T-helper 17 cell (primary cell): ENCODE measurements at places on chromosomes 3 and 15.

DNA sequence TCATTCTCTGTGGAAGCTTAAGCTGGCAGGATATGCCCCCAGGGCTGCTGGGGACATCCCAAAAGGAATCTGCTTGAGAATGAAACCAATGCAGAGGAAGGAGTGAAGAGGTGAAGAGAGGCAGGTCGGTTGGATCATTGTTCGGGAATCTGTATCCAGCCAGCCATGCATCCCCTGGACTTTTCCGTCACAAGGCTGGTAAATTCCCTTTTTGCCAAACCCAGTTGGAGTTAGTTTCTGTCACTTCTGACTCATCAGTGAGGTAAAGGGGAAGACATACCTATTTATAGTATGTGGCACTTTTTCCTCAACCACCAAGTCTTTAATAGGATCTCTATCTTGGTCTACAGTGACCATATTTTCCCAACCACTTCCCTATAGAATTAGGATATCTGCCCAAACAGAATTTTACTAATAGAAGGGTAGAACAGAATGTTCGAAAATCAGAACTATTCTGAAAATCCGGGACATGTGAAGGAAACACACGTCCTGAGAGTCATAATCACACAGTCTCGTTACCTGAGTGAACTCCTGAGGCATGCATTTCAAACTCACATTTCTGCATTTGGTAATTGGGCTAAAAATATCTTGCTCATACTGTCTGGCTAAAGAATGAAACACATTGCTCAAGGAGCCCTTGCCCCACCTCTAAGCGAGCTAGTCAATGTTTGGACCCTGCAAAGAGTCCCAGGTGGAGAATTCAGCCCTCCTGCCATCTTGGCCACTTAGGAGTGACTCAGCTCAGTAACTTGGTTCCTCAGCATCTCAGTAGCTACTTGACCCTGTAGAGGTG lies 289.7 kb upstream of the ADAMTS9 start:
- DNase-seq: no peak
- no peaks in the 10 kb centered on the region for H3K36me3 ChIP-seq
- no peaks in the 10 kb centered on the region for H3K4me1 ChIP-seq
- no peaks in the 10 kb centered on the region for H3K27me3 ChIP-seq

GRCh38 chr15:46552316-46552715 lies 917.5 kb downstream of the SQOR start:
- no peaks in the 10 kb centered on the region for H3K36me3 ChIP-seq
- H3K27me3 ChIP-seq: no peaks in the 10 kb centered on the region
- no peak overlapping the region for H3K4me3 ChIP-seq
- DNase-seq: no peak
- H3K27ac ChIP-seq: no peak overlapping the region

DNA sequence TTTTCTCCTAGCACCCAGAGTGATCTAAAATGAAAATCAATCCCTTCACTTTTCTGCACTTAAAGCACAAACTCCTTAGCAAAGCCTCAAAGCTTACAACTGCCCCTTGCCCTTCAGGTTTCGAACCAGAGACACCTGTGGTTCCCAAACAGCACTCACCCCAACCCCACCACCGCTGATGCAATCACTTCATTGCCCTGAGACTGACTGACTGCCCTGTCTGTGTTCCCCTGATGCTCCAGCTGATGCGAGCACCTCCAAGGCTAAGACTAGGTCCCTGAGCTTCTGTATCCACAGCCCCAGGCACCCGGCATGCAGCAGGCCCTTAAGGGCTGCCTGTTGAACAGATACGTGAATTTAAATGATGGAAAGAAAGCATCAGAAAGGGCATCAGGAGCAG lies 127.3 kb downstream of the ZNF621 start:
- H3K27ac ChIP-seq: no peak overlapping the region
- no peak for DNase-seq
- H3K4me1 ChIP-seq: peaks cover 2% of the 10 kb centered on the region

DNA sequence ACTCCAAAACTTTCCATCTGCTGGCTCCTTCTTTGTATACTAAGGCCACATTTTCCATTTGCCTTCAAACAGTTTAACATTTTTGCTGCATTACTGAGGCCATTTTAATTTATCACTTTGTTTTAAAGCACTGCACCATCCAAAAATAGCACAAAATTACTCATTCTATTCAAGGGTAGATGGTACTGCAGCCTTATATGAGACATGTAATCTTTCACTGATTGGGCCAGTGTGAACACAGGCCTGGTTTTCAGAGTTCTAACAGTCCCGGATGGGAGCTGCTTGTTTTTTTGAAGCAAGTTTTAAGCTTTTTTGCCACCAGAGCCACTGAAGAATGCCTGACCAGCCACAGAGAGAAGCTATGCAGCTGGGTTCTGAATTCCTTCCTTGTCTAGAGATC lies 172.3 kb upstream of the TSC22D2 start:
- no peak overlapping the region for H3K4me3 ChIP-seq
- H3K27me3 ChIP-seq: peaks cover 4% of the 10 kb centered on the region

DNA sequence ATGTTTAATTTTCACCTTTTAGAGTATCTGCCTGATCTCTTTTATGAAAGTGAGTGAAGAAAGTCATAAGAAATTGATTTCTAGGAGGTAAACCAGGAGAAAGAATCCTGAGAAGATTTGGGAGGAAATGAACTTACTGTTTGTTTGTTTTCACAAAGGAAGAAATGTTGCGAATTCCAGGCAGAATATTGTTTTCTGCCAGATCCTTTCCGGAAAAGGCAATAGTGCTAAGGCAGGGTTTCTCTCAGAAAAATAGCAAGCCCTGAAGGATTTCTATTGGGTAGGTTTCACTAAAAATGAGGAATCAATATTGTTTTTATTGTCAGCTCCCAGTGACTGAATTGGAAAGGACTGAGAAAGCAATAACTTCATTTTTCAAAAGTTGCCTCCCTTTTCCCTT lies 85.7 kb upstream of the TGFBR2 start:
- no peak overlapping the region for H3K27ac ChIP-seq
- H3K27me3 ChIP-seq: peaks cover 9% of the 10 kb centered on the region
- H3K4me1 ChIP-seq: peaks cover 10% of the 10 kb centered on the region
- no peak overlapping the region for H3K4me3 ChIP-seq
- no peaks in the 10 kb centered on the region for H3K36me3 ChIP-seq

DNA sequence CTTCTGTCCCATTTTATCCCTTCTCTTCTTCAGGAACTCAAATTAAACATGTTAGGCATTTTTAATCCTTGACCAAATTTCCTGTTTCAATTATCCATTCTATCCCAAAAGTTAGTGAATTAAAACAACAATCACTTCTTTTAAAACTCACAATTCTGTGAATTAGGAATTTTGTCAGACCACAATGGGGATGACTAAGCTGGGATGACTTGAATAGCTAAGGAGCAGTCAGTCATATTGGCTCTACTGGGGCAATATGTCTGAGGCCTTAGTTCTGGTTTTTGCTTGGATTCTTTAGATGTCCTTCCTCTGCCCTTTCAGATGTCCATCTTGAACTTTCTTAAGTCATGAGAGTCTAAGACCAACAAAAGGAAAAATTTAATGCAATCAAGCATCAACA lies 178.2 kb upstream of the TGFBR2 start:
- H3K36me3 ChIP-seq: no peaks in the 10 kb centered on the region
- no peak overlapping the region for H3K4me3 ChIP-seq
- H3K4me1 ChIP-seq: no peaks in the 10 kb centered on the region
- H3K27me3 ChIP-seq: peaks cover 9% of the 10 kb centered on the region

DNA sequence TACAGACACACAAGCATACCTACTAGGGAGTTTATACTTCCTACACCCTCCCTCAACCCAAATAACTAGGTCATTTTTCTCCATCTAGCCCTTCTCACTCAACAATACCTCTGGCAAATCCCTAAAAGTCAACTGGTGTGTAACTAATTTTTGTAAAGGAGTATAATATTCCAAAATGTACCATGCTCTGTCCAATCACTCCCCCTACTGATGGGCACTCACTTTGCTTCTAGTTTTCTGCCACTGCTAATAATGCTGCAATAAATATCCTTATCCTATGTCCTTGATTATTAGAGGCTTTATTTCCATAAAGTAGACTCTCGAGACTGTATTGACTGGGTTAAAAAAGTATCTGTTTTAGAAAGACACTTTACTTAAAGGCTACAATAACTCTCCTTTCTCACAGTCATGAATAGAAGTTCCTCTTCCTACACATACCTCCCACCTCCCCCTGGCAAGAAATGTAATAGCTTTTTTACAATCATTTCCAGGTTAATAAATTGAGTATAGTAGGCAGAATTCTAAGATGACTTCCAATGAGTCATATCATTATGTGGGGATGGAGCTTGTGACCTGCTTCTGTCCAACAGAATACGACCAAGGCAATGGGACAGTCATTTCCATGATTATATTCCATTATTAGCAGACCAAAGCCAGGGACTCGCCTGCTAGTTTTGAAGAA lies 30.0 kb downstream of the SHQ1 start:
- no peak overlapping the region for H3K4me3 ChIP-seq
- H3K27me3 ChIP-seq: no peaks in the 10 kb centered on the region
- H3K36me3 ChIP-seq: peaks cover 9% of the 10 kb centered on the region
- peaks cover 10% of the 10 kb centered on the region for H3K4me1 ChIP-seq
- DNase-seq: no peak

DNA sequence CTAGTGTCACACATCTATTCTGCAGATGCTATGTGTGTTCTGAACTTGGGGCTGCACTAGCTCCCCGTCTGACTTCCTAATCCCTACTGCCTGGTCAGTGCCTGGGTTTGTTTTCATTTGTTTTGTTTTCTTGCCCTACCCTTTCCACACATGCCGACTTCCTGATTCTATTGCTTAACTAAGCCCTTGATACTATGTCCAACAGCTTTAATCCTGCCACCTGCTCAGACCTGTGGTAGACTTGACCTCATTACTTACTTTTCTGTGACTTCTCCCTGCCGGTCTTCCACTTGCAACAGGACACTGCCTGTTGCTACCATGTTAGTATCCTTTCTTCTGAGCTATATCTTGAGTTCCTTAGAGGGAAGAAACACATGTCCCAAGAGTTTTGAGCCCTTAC lies 39.3 kb upstream of the CEMIP start:
- H3K4me3 ChIP-seq: no peak overlapping the region
- no peak overlapping the region for H3K27ac ChIP-seq

GRCh38 chr3:43522727-43523362 lies 99.0 kb downstream of the ANO10 start:
- no peaks in the 10 kb centered on the region for H3K27me3 ChIP-seq
- H3K4me3 ChIP-seq: no peak overlapping the region
- no peak for DNase-seq
- no peaks in the 10 kb centered on the region for H3K4me1 ChIP-seq

DNA sequence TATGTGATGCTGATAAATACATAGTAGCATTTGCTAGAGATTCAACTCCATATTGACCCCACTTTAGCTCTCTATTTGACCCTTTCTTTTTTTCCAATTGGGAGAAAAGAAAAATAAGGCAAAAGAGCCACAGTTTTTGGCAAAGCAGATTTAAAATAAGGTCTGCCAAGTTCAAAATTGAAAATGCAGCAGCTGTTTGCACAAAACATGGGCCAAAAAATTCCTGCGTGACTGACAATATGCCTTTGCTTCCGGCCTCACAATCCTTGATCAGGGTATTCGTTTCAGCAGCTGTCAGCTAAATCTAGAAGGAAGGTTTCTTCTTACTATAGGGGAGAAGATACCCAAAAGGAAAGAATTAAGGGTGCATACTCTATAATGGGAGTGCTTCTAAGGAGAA lies 563.5 kb upstream of the CCDC54 start:
- H3K4me3 ChIP-seq: no peak overlapping the region
- H3K4me1 ChIP-seq: no peaks in the 10 kb centered on the region
- DNase-seq: no peak
- H3K27me3 ChIP-seq: peaks cover 12% of the 10 kb centered on the region
- H3K36me3 ChIP-seq: no peaks in the 10 kb centered on the region

- H3K36me3 ChIP-seq: no peaks in the 10 kb centered on the region
- H3K27me3 ChIP-seq: no peaks in the 10 kb centered on the region
- no peak overlapping the region for H3K27ac ChIP-seq
- H3K4me1 ChIP-seq: no peaks in the 10 kb centered on the region
- H3K4me3 ChIP-seq: no peak overlapping the region
Observed at GRCh38 chr15:46111730-46112129, 476.9 kb downstream of the SQOR start.
